ENCODE measurements at places on chromosomes 2 and 18.
A peak's percentile ranks its signal among the peaks of the same experiment; 100 is the strongest.

GRCh38 chr2:134225173-134225572, 28.7 kb upstream of the MGAT5 start:
- DNase-seq: no peak

- DNase-seq: no peak
Observed at GRCh38 chr18:67132919-67133318, 383.6 kb downstream of the DSEL start.

GRCh38 chr2:209976698-209977385, 25.6 kb upstream of the RPE start:
- no peak for DNase-seq

DNA sequence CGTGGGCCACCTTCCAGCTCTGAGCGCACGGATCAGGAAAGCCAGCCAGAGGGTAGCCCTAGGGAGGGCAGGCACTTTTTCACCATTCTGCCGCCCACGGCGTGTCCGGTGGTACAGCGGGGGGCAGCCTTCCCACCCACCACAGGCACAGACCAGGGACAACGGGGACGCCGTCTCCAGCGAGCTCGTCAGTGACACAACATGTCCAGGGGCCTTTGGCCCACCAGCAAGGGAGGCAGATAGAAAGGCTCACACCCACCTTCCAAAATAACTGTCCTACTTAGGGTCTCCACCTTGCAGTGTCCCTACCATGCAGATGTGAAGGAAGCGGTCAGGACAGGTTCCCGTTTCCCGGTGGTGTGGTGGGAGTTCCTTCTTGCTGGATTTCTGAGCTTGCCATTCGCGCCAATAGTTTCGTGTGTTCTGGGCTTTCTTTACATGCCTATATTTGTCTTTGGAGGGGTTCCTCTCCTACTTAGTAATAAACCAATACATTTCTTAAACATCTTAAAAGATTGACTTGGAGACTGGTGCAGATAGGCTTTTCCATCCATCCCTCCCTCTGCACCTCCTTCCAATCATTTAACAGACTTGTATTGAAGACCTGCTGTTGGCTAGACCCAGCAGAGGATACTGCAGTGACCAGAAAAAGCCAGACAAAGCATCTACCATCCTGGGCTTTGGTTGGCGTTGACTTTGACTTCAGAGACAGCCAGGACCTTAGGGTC, 872 bp downstream of the ASB1 start:
- no peak for DNase-seq

- no peak for DNase-seq
Observed at GRCh38 chr18:44136326-44136725, 544.4 kb upstream of the SETBP1 start.

GRCh38 chr2:57880967-57881366, 165.6 kb upstream of the VRK2 start:
- no peak for DNase-seq

DNA sequence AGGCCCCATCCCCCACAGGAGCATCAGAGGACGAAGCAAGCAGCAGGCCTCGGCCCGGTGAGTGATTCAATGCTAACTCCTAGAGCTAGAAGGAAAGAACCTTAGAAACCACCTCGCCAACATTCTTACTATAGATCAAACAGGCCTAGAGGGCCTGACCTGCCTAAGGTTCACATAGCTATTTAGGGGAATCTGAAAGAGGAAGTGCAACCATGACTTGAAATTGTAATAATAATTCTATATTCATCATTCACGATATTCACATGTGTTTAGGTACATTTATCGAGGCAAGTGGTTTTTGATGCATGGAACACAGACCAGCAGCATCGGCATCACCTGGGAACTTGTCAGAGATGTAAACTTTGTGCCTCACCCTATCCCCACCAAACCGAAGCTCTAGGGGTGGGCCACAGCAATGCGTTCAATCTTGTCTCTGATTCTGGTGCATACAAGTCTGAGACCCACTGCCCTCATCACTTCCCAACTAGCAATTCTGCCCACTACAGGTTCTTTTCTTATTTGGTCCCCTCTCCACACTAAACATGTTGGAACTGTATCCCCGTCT, 78.0 kb upstream of the DNMT3A start:
- no peak for DNase-seq

DNA sequence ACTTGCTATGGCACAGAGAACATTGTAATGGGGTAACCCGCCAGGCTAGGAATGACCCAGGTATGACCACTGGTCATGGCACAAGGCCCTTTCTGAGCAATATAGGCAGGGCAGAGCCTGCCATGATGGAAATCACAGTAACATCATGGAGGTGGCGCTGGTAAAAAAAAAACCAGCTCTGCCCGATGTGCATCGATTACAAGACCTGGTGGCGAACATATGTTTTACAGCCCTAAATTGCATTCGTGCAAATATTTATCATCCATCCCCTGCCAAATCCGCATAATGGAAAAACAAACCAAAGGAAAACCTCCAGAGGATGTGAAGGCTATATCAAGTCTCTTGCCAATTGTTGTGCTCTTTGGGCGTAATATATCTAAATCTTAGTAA, 60.6 kb downstream of the SEMA4F start:
- DNase-seq: no peak

DNA sequence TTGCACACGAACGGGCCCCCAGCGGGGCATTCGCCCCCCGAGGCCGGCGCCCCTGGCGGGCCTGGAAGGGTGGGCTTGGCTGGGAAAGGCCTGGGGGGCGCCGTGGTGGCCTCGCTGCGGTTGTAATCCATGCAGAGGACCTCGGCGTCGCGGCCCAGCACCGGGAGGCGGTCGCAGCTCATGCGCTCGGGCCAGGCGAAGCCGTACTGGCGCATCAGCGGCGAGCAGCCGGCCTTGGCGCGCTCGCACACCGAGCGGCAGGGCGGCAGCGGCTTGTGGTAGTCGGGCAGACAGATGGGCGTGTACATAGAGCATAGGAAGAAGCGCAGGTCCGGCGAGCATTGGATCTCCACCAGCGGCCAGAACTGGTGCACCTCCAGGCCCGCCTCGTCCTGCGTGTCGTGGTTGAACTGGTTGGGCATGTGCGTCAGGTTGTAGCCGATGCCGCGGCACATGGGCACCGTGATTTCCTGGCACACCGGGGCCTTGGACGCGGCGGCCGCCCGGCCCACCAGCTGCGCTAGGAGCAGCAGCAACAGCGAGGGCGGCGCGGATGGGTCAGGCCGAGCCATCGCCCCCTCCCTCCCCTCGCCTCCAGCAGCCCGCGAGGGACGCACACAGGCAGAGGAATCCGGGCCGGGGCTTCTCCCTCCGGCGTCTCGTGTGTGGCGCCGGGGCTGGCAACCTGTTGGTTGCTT, 1.4 kb downstream of the FZD5 start:
- no peak for DNase-seq

- no peak for DNase-seq
Observed at GRCh38 chr18:8797206-8797605, 91.8 kb downstream of the MTCL1 start.

- no peak for DNase-seq
Observed at GRCh38 chr2:178796079-178796677, 11.0 kb downstream of the TTN start.

DNA sequence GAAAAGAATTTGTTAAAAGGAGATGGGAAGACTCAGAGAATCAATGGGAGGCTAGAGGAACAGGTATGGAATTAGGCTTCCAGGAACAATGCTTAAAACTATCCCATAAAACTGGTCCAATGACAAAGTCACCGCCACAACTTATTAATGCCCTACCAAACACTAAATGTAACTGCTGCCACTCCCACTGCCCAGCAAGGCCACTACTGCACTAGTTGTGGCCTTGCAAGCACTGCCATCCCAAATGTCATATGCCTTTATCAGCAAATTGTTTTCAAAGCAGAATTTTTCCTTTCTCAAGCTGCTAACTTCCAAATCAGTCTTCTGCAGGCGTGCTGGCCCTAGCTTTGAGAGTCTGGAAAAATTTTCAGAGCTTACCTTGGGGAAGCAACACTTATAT, 14.5 kb upstream of the C2orf69 start:
- no peak for DNase-seq

DNA sequence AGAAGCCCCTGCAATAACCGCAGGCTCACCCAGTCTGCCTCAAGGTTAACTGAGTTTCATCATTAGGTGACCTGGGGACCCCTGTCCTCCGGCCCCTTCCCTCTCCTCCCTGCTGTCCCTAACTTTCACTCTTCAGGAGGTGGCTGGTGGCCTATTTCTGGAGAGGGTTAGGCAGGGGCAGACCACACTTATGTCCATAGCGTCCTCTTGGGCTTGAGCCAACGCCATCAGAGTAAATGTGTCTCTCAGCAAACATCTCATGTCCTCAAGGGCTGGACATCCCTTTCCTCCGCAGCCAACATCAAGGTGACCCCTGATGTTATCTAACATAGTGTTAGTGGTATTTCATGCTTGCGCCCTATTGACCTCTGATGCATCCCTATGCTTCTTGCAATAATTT, 114.8 kb downstream of the BCL11A start:
- DNase-seq: no peak

DNA sequence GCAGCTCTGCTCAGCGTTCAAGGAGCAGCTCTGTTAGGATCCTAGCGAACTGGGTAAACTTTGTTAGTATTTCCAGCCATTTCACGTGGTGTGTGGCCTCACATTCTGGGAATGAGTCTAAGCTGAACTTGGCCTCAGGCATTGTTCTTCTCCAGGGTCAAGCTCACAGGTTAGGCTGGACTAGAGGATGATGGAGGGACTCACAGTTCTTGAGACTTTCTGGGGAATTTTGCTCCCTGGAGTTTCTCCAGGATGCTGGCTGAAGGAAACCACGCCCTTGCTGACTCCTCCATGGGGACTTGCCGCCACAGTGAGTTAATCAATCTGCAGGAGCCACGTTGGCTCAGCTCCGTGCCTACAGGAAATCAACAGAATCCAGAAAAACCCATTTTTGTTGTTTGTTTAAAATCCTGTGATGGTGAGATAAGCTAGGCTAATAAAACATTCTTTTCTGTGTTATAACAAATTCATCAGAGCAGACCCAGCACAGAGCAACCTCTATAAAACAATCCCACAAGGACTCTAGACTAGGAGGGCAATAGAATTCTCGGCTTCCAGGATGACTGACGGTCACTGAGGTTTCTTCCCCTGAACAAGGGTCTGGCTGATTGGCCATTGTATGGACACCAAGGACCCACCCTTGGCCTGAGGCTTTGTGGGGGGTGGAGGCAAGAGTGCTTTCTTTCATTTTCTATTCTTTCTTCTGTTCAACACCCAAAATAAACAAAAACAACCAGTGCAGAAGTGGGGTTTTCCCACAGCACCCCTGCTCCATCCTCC, 12.6 kb downstream of the CNDP1 start:
- DNase-seq: no peak

GRCh38 chr2:189583227-189584198, 2.9 kb upstream of the SLC40A1 start:
- no peak for DNase-seq

DNA sequence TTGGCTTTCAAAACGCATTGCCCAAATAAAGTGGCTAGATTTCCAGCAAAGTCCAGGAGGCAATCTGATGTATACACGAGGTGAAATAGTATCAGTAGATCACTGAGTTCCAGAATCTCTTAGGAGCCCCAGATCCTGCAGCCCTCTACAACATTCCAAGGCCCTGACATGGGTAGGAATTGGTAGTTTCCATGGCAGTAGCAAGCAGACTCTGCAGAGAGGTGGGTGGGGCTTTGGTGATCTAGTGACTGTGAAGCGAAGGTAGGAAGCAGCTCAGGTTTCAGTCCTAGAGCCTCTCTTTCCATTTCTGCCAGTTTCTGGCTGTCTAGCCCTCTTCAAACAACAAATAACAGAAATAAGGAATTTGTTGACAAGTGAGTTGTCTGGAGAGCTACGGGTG, 13.8 kb upstream of the SGPP2 start:
- DNase-seq: no peak

GRCh38 chr2:197879812-197880408, 75.5 kb downstream of the PLCL1 start:
- no peak for DNase-seq

- no peak for DNase-seq
Observed at GRCh38 chr2:71166812-71167211, 36.4 kb downstream of the MPHOSPH10 start.

DNA sequence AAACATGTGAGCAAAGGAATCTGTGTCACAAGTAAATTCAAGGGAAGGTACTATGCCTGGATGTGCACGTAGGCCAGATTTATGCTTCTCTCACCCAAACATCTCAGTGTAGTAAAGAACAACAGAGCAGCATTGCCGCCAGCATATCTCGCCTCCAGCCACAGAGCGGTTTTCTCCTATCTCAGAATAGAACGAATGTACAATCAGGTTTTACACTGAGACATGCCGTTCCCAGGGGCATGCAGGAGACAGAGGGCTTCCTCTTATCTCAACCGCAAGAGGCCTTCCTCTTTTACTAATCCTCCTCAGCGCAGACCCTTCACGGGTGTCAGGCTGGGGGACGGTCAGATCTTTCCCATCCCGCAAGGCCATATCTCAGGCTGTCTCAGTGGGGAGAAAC, 175.3 kb downstream of the RPIA start:
- no peak for DNase-seq

- DNase-seq: no peak
Observed at GRCh38 chr2:229071292-229071976, 199.7 kb downstream of the PID1 start.

DNA sequence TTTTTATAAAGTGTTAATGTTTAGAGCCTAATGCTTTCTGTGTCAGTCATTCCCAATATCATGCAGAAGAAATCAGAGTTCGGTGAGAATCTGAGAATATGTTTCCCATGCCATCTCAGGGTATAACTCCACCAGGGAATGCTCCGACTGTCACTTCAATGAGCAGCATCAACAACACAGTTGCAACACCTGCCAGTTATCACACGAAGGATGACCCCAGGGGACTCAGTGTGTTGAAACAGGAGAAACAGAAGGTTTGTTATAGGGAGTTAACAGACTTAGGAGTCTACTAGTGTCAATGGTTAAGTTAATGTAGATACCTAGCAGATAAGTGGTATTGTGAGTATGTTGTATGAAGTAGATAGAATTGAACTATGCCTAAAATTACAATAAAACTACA, 31.0 kb downstream of the VAPA start:
- no peak for DNase-seq

GRCh38 chr2:15177103-15177502, 384.0 kb downstream of the NBAS start:
- DNase-seq: peak; percentile 62

GRCh38 chr2:191029280-191029950, 15.4 kb upstream of the STAT1 start:
- DNase-seq: no peak

- no peak for DNase-seq
Observed at GRCh38 chr2:133456156-133456555, 112.1 kb downstream of the NCKAP5 start.

DNA sequence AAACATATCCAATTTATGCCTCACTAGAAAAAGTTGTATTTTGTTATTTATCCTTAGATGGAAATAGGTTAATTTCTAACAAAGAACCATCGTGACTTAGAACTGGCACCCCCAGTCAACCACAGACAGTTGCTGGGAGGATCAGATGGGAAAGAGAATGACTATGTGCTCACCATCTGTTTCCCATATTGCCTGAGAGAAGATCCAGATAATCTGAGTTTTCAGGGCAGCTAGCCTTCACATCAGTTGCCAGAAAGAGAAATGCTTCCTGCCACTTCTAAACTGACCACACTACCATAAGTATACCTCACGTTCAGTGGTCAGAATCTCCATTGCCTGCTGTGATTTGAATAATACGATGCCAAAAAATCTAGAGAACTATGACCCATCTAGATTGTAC, 28.4 kb upstream of the NEB start:
- DNase-seq: no peak

- DNase-seq: no peak
Observed at GRCh38 chr2:2577407-2577831, 246.3 kb upstream of the MYT1L start.

GRCh38 chr2:70124983-70125480, 37.8 kb downstream of the PCBP1 start:
- peak; percentile 50 for DNase-seq

Measured in NK-92 treated with Interleukin-12 subunit alpha and Interleukin-12 subunit beta, amount 100 ng/mL, for 24 hours (cell line).